ENCODE measurements at places on chromosomes 2 and 18.

DNA sequence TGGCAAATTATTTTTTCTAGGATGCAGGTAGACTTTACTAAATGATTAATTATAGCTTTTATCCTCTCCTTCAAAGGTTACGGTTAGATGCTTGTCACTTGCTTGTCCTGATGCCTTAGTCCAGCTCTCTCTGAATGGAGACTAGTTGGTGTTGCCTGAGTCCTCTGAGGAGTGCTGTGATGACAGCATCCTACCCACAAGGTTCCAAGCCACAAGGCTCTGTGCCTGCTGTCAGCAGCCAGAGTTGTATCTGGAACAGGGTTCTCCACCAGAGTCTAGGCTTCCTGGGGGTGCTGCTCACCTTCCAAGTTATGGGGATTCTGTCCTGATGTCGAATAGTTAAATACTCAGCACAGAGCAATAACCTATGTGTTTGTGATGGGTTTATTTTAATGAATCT is 125.7 kb downstream of the GALNT1 start:
- no peak for DNase-seq

DNA sequence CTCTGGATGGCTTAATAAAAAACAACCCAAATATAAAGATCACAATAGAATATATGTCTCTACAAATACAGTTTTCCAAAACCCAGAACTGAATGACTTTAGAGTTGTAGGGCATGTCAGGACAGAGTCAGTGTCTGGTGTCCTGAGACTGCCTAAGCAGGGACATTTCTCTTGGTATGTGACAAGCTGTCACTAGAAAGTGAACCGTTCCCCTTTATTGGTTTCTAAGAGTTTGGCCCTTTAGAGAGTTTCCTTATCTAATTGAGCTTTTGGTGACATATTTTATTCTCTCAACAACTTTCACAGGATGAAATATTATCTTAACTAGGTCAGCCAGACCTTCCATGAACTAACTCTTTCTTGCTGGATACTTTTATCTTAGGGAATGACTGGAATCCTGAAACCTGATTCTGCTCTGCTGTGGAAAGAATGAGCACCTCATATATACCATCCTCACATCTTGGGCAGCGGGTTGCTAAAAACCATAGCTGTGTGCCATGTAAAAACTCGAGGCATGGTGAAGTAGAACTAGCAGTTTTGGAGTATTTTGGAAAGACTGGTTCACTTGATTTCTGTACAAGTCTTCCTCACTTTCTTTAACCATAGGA is 54.8 kb downstream of the CAVIN2 start:
- no peak for DNase-seq

DNA sequence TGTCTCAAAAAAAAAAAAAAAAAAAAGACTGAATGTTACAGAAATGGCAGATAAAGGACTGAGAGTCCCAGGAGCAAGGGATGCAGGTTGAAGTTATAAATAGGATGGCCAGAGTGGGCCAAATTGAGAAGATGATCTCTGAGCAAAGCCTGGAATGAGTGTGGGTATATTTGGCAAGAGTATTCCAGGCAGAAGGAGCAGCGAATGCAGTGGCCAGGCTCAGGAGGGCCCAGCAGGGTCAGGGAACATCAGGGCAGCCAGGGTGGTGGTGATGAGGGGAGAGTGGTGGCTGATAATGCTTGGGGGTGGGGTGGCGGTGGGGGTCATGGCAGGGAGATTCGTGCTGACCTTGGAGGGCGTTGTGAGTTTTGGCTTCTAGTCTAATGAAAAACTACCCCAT is 141.3 kb upstream of the AGAP1 start:
- DNase-seq = no peak

GRCh38 chr2:1647417-1648240 is 96.7 kb downstream of the PXDN start:
- DNase-seq = no peak

- no peak for DNase-seq
These were observed 68.9 kb downstream of the SATB2 start for GRCh38 chr2:199388728-199389268.

GRCh38 chr2:46813020-46813415 is 102.6 kb downstream of the MCFD2 start:
- no peak for DNase-seq

- no peak for DNase-seq
These were observed 16.2 kb downstream of the DOCK10 start for GRCh38 chr2:225025917-225026571.

DNA sequence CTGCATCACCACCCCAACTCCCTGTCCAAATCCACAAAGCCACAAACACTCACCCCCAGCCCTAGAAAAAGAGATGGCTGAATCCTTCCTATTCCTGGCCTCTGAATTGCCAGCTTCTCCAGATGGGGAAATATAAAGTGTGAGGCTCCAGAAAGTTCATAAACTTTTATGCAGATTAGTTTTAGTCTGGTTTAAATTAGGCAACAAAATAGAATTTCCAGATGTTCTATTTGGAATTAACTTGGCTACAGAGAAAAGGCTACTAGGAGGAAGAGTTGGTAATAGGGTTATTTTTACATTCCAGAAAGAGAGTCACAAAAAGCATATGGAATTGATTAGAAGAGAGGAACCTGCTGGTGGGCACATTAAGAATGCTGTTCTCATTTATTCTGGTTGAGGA is 56.0 kb downstream of the EN1 start:
- no peak for DNase-seq

- no peak for DNase-seq
These were observed 2.8 kb upstream of the TMEM131 start for GRCh38 chr2:97998431-97999005.

- DNase-seq = no peak
These were observed 55.9 kb downstream of the ACVR1C start for GRCh38 chr2:157572725-157573124.

- DNase-seq = no peak
These were observed 102.3 kb downstream of the ZFP36L2 start for GRCh38 chr2:43123981-43124686.

DNA sequence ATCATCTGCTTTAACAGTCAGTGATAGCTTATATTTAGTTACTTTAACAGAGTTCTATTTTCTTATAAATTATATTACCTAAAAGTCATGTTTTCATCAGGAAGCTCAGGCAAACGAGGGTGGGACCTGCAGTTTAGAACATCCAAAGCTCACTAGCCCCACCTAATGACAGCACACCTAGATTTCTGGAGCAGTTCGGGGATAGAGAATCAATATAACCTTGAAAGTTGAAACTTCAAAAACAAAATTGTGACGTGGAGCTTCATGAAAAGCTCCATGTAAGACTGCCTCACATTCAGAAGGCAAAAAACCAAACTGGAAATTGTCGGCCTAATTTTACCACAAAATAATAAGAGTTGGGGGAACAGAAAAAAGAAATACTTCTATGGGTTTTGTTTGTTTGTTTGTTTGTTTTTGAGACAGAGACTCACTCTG is 185.9 kb upstream of the CCDC150 start:
- no peak for DNase-seq

GRCh38 chr18:8631265-8631664 is 22.0 kb downstream of the RAB12 start:
- DNase-seq = no peak

- no peak for DNase-seq
These were observed 7.0 kb upstream of the CLEC4F start for GRCh38 chr2:70827388-70827787.

DNA sequence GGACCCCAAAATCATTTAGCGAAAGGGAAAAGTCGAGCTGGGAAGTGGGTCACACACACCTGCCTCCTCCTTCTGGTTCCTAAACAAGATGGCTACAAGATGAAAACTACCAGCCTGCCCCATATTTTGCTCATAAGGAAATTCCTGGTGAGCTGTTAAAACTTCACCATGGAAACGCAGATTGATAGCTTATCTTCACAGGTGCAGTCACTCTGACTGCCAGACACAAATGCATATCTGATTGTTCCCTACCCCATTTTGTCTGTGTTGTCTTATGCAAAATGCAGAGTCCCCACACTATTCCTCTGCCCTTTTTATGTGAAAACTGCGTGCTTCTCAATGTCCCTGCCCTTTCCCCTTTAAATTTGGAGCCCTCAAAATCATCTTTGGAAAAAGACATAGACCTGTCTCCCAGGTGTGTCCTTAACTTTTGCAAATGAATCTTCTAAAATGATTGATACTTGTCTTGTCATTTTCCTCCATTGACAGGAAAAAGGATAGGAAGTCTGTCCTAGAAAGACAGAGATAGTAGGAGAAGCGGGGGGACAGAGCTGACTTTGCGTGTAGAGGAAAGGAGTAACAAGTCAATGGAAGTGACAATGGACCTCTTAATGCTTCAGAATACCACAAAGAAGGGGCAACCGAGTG is 38.9 kb upstream of the THOC1 start:
- DNase-seq = no peak

DNA sequence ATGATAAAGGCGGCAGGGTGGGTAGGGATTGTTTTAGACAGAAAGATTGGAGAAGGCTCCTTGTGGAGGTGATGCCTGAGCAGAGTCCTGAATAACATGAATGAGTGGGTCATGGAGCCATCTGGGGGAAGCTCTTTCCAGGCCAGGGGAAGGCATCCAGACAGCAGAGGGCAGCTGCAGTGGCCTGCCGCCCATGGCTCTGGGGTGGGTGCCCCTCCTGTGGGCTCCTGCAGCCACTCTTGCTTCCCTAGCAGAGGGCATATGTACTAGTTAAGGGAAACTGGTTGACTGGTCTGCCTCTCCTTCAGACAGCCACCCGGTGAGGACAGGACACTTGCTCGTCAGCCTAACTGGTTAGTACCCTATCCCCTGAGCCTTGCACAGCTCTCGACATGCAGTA is 46.5 kb upstream of the SLC1A4 start:
- no peak for DNase-seq

- no peak for DNase-seq
These were observed 83.4 kb upstream of the RTN4 start for GRCh38 chr2:55133467-55134315.

GRCh38 chr18:5628512-5629255 is 84.9 kb upstream of the EPB41L3 start:
- no peak for DNase-seq

DNA sequence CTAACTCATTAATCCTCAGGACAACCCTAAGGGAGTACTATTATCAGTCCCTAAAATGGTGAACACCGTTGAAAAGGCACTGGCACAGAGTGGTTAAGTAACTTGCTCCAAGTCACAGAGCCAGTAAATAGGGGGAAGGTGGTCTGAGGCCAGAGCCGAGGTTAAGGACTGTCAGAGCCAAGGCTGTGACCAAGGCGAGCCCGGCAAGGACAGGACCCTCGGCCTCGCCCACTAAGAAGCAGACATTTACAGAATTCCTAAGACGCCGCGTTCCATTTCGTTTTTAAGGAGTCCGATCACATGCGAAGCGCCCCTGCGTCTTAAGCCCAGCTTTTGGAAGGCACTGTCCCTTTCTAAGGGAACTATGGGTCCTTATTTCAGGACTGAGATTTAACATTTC is 1.1 kb downstream of the PDIA6 start:
- no peak for DNase-seq

- DNase-seq = no peak
These were observed 200.9 kb upstream of the EPAS1 start for GRCh38 chr2:46096260-46096659.

DNA sequence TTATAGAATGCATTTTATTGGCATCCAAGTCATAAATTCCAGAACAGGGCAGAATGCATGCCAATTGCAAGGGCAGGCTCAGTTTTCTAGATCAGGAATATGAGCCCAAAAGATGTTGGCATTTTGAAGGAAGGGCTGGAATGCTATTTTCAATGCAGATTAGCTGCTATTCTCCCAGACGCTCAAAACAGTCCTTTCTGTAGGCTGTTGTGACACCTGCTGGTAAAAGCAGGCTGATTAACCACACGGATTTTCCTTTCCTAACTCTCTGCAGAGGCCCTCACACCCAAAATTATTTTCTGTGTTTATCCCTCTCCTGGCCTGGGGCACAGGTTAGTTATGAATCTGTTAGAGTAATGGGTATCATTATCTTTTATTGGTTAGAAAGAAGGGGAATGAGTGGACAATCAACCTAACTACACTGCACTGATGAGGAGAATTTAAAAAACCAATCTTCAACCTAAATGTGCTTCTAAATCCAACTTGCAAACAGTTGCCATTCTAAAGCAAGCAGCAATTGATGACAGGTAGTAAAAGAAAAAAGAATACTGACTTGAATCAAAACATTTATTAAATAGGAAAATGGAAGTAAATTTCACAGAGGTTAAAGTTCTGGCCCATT is 94.0 kb downstream of the PLA2R1 start:
- no peak for DNase-seq

DNA sequence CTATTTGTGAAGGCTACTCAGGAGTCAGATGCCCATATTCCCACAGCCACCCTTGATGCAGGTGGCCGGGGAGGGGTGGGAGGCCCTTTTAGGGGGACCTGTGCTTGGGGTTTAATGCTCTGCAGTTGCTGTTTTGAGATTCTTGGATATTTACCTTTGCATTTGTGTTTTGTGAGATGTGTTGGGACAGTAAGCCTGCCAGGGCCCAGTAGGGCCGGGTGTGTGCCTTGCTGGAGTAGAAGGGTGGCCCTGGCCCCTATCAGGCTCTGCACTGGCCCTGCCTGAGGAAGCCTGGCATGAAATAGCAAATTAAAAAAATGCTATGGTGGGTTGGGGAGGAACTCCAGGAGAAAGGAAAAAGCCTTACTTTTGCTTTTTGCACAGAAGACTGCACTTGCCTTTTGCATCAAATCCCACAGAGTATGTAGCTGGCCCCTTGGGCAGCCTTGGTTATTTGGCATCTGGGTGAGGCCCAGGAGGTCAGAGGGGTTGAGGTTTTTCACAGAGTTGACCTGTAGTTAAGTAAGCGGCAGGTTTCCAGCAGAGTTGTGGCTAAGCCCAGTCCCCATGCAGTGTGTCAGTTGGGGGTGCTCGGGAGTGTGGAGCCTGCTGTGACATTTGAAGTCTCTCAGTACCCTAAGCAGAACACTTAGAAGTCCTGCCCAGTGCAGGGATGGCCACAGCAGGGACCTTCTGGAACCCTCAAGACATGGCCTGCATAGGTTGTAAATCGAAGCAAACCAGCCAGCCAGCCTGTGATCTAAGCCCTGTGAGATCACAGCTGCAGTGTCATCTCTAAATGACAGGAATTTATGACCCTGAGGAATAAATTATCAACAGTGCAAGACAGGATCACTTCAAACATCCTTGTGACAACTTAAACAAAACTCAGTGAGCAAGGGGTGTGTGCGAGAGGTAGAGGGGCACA is 68.8 kb downstream of the SH3RF3 start:
- no peak for DNase-seq

GRCh38 chr18:31143025-31143424 is 19.6 kb downstream of the DSC1 start:
- DNase-seq = no peak

DNA sequence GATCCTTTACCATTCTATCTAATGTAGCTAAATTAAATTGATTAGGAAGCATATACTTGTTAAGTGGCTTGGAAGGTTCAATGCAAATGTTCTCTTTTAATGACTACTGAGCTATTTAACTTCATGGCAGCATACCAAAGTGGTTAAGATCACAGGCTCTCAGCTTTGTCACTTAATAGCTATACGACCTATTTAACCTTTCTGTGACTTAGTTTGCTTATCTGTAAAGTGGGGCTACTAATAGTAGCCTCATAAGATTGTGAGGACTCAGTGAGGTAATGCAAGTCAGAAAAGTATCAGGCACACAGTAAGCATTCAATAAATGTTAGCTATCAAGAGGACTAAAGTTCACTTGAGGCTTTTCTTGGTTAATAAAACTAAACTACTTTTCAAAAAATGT is 4.3 kb downstream of the CKAP2L start:
- no peak for DNase-seq
